ENCODE measurements at places on chromosomes 12 and 14.

- ATAC-seq, result peak; percentile 1
Observed at GRCh38 chr12:100265732-100266584, 921 bp downstream of the DEPDC4 start.

DNA sequence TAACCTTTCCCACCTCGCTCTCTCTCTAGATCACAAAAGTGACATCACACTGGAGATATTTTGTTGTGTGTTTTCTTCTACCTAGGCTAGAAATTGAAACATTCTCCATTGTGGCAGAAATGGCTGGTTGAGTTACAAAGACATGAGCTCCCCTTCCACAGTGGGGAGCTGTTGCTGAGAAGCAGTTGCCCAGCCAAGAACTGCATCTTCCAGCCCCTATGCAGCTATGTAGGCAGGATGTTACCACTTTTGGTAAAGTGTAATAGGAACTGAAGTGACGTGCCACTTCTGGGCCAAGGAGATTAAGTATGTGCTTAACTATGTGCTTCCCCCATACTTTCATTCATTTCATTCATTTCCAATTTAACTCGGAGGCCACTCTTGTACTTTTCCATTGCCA, 138.7 kb upstream of the E2F7 start:
- ATAC-seq, result no peak

GRCh38 chr12:89166525-89166934, 185.8 kb downstream of the DUSP6 start:
- ATAC-seq, result peak; percentile 11

- no peak for ATAC-seq
Observed at GRCh38 chr14:81533212-81533535, 479 bp downstream of the SEL1L start.

DNA sequence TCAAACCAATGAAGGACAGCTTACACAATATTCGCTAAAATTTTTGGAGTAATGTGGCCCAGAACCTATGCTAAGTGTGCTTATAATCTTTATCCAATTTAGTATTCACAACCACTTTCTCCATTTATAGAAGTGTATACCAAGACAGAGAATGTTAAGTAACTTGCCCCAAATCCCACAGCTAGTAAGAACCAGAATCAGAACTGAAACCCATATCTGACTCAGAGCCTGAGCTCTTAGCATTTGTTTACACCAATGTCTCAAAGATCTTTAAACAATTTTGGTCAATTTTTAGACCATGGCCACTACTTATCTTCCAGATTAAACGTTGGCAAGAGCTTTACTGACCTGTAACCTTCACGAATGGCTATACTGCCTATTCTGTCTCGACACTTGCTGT, 53.0 kb downstream of the PAPLN start:
- peak; percentile 74 for ATAC-seq

GRCh38 chr12:2212971-2213869, 160.4 kb downstream of the CACNA1C start:
- ATAC-seq, result no peak

DNA sequence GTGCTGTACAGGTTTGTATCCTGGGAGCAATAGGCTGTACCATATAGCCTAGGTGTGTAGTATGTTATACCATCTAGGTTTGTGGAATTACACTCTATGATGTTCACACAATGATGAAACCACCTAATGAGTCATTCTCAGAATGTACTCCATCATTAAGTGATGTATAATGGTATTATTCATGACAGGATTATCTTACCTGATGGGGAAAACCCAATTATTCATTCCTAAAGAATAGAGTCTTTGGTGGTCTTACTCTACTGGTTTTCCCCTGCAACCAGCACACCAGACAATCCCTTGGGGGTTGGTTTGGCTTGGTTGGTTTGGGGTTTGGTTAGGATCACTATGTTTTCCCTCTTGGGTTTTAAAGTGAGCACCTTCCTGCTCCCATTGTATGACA, 12.6 kb upstream of the OR10P1 start:
- ATAC-seq, result peak; percentile 92

GRCh38 chr12:126747530-126748149, 1519.3 kb upstream of the TMEM132C start:
- ATAC-seq, result peak; percentile 70

- no peak for ATAC-seq
Observed at GRCh38 chr14:31057701-31058364, 31.7 kb upstream of the STRN3 start.

- no peak for ATAC-seq
Observed at GRCh38 chr12:105020241-105020962, 34.3 kb downstream of the NOPCHAP1 start.

Measured in activated T-helper 17 cell treated with anti-CD3 and anti-CD28 coated beads, Interleukin-2, amount 50 U/mL, for 72 hours (primary cell).